ENCODE measurements at places on chromosomes 12 and 14. TPM values are rescaled to one million over a fixed set of nuclear protein-coding genes. Genes with fewer than 3 reads are reported as not detected.
A peak's percentile ranks its signal among the peaks of the same experiment; 100 is the strongest.

DNA sequence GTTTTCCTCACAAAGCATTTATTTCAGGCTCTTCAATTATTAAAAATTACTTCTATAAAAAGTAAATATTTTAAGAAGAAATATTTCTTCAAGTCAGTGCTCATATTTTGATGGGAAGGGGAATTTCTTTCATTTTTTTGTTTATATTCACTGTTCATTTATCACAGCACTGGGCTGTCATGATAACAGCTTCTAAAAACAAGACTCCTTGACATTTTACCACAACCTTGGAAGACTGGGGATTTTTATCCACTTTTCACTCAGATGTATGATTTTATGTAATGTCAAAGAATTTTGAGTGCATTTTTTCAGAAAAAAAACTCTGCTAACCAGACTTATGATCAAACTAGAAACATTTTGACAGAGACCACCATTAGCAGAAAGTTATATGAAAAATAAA lies 149.7 kb downstream of the PHLDA1 start:
- H3K27me3 ChIP-seq, result no peaks in the 10 kb centered on the region
- no peak for DNase-seq
- H3K36me3 ChIP-seq, result no peaks in the 10 kb centered on the region
- H3K4me1 ChIP-seq, result peaks cover 45% of the 10 kb centered on the region
- H3K27ac ChIP-seq, result no peak overlapping the region
- no peak overlapping the region for H3K4me3 ChIP-seq

DNA sequence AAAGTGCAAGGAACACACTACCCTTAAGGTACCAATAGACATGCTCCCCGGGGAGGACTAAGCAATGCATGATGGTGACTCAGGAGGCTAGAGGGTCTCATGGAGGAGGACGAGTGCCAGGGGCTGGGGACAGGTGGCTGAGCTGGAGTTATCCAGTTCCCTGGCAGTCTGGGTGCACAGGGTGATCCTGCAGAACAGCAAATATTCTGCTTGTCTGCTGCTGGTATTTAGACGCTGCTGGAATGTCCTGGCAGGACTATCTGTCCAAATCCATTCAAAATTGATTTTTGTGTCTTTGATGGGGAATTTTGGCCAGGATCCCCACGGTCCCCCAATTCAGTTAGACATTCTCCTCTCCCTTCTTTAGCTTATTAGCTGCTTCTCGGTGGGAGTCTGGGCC lies 138.7 kb downstream of the C12orf75 start:
- DNase-seq, result no peak
- no peaks in the 10 kb centered on the region for H3K4me1 ChIP-seq
- H3K4me3 ChIP-seq, result no peak overlapping the region
- H3K36me3 ChIP-seq, result no peaks in the 10 kb centered on the region
- H3K27ac ChIP-seq, result no peak overlapping the region

GRCh38 chr14:61471297-61472005 lies 150.1 kb downstream of the PRKCH start:
- H3K27ac ChIP-seq, result no peak overlapping the region
- peaks cover 21% of the 10 kb centered on the region for H3K4me1 ChIP-seq
- DNase-seq, result no peak
- peaks cover 2% of the 10 kb centered on the region for H3K27me3 ChIP-seq
- no peaks in the 10 kb centered on the region for H3K36me3 ChIP-seq
- no peak overlapping the region for H3K4me3 ChIP-seq

Gene DCAF11
- total RNA-seq, result 54.1 TPM

GRCh38 chr12:109573914-109574244 lies 285 bp downstream of the MVK start:
- peaks cover 8% of the 10 kb centered on the region for H3K27me3 ChIP-seq
- no peak for DNase-seq
- H3K4me1 ChIP-seq, result peaks cover 17% of the 10 kb centered on the region
- H3K36me3 ChIP-seq, result no peaks in the 10 kb centered on the region
- peak overlapping the region; percentile 92 for H3K4me3 ChIP-seq

- H3K27ac ChIP-seq, result peak overlapping the region; percentile 67
- peaks cover 9% of the 10 kb centered on the region for H3K27me3 ChIP-seq
- H3K4me3 ChIP-seq, result no peak overlapping the region
Measured at GRCh38 chr12:57889500-57889989, 43.0 kb upstream of the CTDSP2 start.

GRCh38 chr12:28217805-28218204 lies 27.5 kb downstream of the CCDC91 start:
- no peak overlapping the region for H3K27ac ChIP-seq
- no peaks in the 10 kb centered on the region for H3K27me3 ChIP-seq
- no peak for DNase-seq
- no peak overlapping the region for H3K4me3 ChIP-seq
- no peaks in the 10 kb centered on the region for H3K4me1 ChIP-seq
- peaks cover 11% of the 10 kb centered on the region for H3K36me3 ChIP-seq

- peaks cover 6% of the 10 kb centered on the region for H3K4me1 ChIP-seq
- peak overlapping the region; percentile 92 for H3K27ac ChIP-seq
- H3K27me3 ChIP-seq, result peaks cover 10% of the 10 kb centered on the region
- no peak overlapping the region for H3K4me3 ChIP-seq
- H3K36me3 ChIP-seq, result peaks cover 23% of the 10 kb centered on the region
Measured at GRCh38 chr14:61145903-61146481, 135.1 kb downstream of the TMEM30B start.

Gene TTC5
- total RNA-seq, result 37.4 TPM

- H3K4me3 ChIP-seq, result no peak overlapping the region
- H3K36me3 ChIP-seq, result peaks cover 4% of the 10 kb centered on the region
- no peak for DNase-seq
- H3K4me1 ChIP-seq, result peaks cover 10% of the 10 kb centered on the region
- peaks cover 16% of the 10 kb centered on the region for H3K27me3 ChIP-seq
Measured at GRCh38 chr12:50081096-50081808, 3.9 kb upstream of the SMARCD1 start.

GRCh38 chr14:99576304-99576703 lies 27.7 kb downstream of the CCDC85C start:
- peaks cover 42% of the 10 kb centered on the region for H3K4me1 ChIP-seq
- H3K4me3 ChIP-seq, result no peak overlapping the region
- peaks cover 31% of the 10 kb centered on the region for H3K27me3 ChIP-seq
- peaks cover 4% of the 10 kb centered on the region for H3K36me3 ChIP-seq
- H3K27ac ChIP-seq, result no peak overlapping the region
- DNase-seq, result no peak

Gene ADCY4
- not detected for total RNA-seq

- peaks cover 5% of the 10 kb centered on the region for H3K4me1 ChIP-seq
- peaks cover 12% of the 10 kb centered on the region for H3K27me3 ChIP-seq
- no peak overlapping the region for H3K27ac ChIP-seq
- H3K4me3 ChIP-seq, result no peak overlapping the region
- no peaks in the 10 kb centered on the region for H3K36me3 ChIP-seq
- DNase-seq, result peak; percentile 29
Measured at GRCh38 chr14:78232231-78233000, 62.2 kb downstream of the NRXN3 start.

Gene OR11H12
- total RNA-seq, result not detected

Gene CCND2
- total RNA-seq, result 98.0 TPM

Gene NEMF
- total RNA-seq, result 78.8 TPM

Gene KDM5A
- total RNA-seq, result 86.4 TPM

- no peaks in the 10 kb centered on the region for H3K36me3 ChIP-seq
- H3K27me3 ChIP-seq, result no peaks in the 10 kb centered on the region
- no peak for DNase-seq
- no peak overlapping the region for H3K4me3 ChIP-seq
- no peaks in the 10 kb centered on the region for H3K4me1 ChIP-seq
- H3K27ac ChIP-seq, result no peak overlapping the region
Measured at GRCh38 chr12:97022536-97023230, 115.6 kb downstream of the NEDD1 start.

DNA sequence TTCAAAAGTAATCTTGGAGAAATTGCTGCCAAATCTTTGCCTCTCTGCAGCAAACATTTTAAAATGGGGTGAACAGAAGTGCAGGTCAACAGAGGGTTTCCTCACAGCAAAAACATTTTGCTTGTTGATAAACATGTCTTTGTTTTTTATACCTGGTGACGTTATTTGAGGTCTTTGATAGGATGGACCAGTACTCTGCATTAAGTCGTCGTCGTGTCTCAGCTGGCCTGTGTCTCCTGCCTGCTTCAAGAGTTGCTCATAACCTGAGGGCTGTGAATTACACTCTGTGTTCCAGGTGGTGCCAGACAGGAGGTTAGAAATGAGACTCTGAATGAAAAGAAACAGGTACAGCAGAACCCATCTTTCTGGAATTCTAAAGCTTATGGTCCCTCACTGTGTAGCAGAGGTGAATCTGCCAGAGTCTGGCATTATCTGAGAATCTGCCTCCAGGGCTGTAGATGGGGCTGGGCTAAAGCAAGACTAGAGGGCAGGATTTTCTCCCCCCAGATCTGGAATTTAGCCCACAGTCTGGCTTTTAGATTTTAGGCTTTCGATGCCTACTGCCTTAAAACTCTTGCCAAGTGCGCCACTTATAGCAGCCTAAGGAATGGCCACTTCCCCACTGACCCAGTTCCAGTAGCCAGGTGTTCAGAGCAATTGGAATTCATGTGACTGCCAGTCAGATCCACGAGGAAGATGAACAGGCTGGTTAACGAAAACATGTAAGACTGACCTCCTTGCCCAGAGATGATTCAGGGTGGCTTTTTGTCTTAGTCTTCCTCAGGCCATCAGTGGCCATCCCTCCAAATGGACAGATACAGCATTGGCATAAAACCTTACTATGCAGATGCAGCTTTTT lies 161.2 kb downstream of the PRKCH start:
- no peak overlapping the region for H3K4me3 ChIP-seq
- H3K4me1 ChIP-seq, result peaks cover 3% of the 10 kb centered on the region
- H3K27ac ChIP-seq, result no peak overlapping the region
- no peaks in the 10 kb centered on the region for H3K36me3 ChIP-seq

- no peaks in the 10 kb centered on the region for H3K4me1 ChIP-seq
- H3K27me3 ChIP-seq, result peaks cover 4% of the 10 kb centered on the region
- DNase-seq, result no peak
- no peak overlapping the region for H3K27ac ChIP-seq
- no peaks in the 10 kb centered on the region for H3K36me3 ChIP-seq
- no peak overlapping the region for H3K4me3 ChIP-seq
Measured at GRCh38 chr14:85463512-85463911, 66.4 kb upstream of the FLRT2 start.

- H3K36me3 ChIP-seq, result no peaks in the 10 kb centered on the region
- H3K4me1 ChIP-seq, result no peaks in the 10 kb centered on the region
- H3K27me3 ChIP-seq, result no peaks in the 10 kb centered on the region
Measured at GRCh38 chr12:110536834-110537604, 34.9 kb downstream of the RAD9B start.

GRCh38 chr12:110280779-110281548 lies at the start of gene ATP2A2:
ATP2A2 (plus strand) TSS chr12:110281247; CDS start chr12:110281790, 543 bp downstream.
- H3K27ac ChIP-seq, result peak within 1 kb of the TSS; percentile 99
- H3K27me3 ChIP-seq, result peaks cover 9% of the 10 kb centered on the region
- H3K4me1 ChIP-seq, result peaks cover 28% of the 10 kb centered on the region

DNA sequence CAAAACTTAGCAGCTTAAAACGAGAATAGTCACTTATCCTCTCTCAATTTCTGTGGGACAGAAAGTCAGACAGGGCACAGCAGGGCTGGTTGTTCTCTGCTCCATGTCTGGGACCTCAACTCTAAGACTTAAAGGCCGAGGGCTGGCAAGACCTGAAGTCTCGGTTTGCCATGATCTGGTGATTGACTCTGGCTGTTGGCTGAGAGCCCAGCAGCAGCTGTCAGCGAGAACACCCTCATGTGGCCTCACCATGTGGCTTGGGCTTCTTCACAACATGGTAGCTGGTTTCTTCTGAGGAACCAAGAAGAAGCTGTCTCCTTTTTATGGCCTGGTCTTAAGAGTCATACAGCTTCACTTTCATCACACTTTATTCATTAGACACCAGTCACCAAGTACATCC lies 1.7 kb upstream of the VASH1 start:
- peaks cover 7% of the 10 kb centered on the region for H3K36me3 ChIP-seq
- H3K27me3 ChIP-seq, result peaks cover 13% of the 10 kb centered on the region
- H3K4me1 ChIP-seq, result peaks cover 17% of the 10 kb centered on the region

DNA sequence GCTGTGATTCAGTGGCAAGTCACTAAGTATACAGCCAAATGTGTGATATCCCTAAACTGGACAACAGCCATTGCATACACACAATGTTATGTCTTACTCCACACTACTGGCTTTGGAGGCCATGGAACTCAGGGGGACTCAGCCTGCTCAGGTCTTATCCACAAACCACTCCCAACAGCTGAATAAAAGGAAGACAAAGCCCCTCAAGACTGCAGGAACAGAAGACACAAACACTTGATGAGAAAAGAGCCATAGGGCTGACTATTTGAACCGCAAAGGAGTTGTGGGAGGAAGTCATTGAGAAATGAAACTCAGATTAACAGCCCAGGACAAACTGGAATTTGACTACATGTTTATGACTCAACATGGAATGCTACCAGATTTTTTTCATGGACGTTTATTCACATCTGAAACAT lies 40.9 kb downstream of the PTGER2 start:
- H3K4me3 ChIP-seq, result no peak overlapping the region
- no peaks in the 10 kb centered on the region for H3K4me1 ChIP-seq
- H3K36me3 ChIP-seq, result no peaks in the 10 kb centered on the region
- no peak overlapping the region for H3K27ac ChIP-seq
- H3K27me3 ChIP-seq, result no peaks in the 10 kb centered on the region

Gene EXOC3L4
- total RNA-seq, result 0.81 TPM

DNA sequence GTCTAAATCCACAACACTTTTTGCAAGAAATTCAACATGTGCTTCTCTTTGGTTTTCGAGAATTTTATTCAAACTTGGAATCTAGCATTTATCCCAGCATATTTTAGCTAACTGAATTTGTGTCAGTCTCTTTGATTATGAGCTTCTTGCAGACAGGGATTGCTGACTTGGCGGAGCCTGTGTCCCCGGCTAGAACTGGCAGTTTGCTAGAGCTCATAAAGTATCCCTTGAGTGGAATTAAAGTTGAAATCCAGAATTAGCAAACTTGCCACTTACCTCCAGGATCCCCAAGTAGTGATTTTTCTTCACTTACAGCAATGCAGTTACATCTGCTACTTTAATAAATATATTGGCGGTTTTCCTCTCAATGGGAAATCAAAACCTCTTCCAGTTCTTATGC lies 306.9 kb downstream of the AACS start:
- H3K27ac ChIP-seq, result no peak overlapping the region
- no peaks in the 10 kb centered on the region for H3K36me3 ChIP-seq
- H3K27me3 ChIP-seq, result no peaks in the 10 kb centered on the region
- no peak overlapping the region for H3K4me3 ChIP-seq
- peaks cover 5% of the 10 kb centered on the region for H3K4me1 ChIP-seq
- DNase-seq, result no peak

- no peak overlapping the region for H3K4me3 ChIP-seq
- H3K27me3 ChIP-seq, result no peaks in the 10 kb centered on the region
- peaks cover 9% of the 10 kb centered on the region for H3K4me1 ChIP-seq
- no peak for DNase-seq
- no peak overlapping the region for H3K27ac ChIP-seq
- no peaks in the 10 kb centered on the region for H3K36me3 ChIP-seq
Measured at GRCh38 chr14:68557648-68558047, 235.2 kb downstream of the ZFP36L1 start.

DNA sequence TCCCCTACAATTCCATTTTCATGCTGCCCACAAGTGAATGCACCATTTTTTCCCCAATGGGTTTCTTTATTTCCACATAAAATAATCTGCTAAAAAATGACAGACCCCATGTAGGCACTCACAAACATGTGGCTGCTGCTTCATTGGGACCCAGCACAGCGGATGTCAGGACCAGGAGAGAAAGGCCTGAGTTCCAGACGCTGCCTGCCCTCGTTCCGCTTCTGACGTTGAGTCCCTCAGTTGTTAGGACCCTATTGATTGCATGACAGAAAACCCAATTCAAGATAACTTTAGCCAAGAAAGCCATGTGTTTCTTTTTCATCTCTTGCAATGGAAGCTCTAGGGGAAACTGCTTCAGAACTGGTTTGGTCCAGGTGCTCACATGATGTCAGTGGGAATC lies 34.6 kb downstream of the ADGRD1 start:
- H3K36me3 ChIP-seq, result no peaks in the 10 kb centered on the region
- peak overlapping the region; percentile 98 for H3K27ac ChIP-seq
- peak overlapping the region; percentile 53 for H3K4me3 ChIP-seq
- H3K27me3 ChIP-seq, result peaks cover 1% of the 10 kb centered on the region
- peaks cover 40% of the 10 kb centered on the region for H3K4me1 ChIP-seq
